ENCODE measurements at places on chromosomes 11 and 22. TPM values are rescaled to one million over a fixed set of nuclear protein-coding genes. Genes with fewer than 3 reads are reported as not detected.
A peak's percentile ranks its signal among the peaks of the same experiment; 100 is the strongest.

FREY1 gene
- 1.5 TPM for total RNA-seq

HTR3A gene
- total RNA-seq: not detected

OR8D4 gene
- not detected for total RNA-seq

OR10A2 gene
- not detected for total RNA-seq

OR52H1 gene
- total RNA-seq: not detected

LINC01488 gene
- not detected for total RNA-seq

ENTHD1 gene
- 0.21 TPM for total RNA-seq

SORL1 gene
- 38.6 TPM for total RNA-seq

OR51E2 gene
- not detected for total RNA-seq

RHOD gene
- 0.79 TPM for total RNA-seq

EHF gene
- 0.44 TPM for total RNA-seq

CTNND1 gene
- 7.7 TPM for total RNA-seq

SLC6A5 gene
- total RNA-seq: not detected

TTC36 gene
- total RNA-seq: 0.82 TPM

- DNase-seq: no peak
Measured at GRCh38 chr11:57434640-57435546, 8.0 kb upstream of the SLC43A3 start.

DNA sequence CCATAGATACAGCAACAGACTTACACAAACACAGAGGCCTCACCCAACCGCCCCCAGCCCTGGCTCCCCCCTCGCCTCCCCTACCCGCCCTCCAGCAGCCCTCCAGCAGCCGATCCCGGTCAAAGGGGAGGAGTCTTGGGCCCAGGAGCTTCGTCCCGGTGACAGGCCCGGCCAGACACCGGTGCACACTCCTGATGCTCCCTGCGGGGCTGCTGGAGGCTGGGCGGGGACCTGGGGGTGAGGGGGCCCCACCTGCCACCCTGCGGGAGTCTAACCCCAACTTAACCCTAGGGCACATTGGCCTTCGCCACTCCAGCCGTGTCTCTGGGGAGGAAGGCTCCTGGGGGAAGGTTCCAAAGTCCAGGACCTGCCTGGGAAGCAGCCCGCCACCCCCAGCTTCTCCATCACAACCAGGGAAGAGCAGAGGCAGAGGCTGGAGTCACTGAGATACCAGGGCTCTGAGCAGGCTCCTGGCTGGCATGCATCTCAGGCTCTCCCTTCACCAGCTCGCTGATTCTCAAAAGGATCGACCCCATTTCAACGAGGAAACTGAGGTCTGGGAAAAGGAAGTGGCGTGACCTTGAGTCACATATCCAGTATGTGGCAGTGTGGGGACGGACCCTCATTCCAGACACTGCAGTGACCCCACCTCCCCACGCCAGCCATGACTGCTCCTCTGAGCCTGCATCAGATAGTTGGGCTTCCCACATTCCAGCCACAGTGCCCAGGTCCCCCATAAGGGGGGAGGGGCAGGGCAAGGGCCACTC is 14.4 kb downstream of the BCL9L start:
- DNase-seq: no peak

- DNase-seq: no peak
Measured at GRCh38 chr11:76629116-76629852, 41.3 kb downstream of the LRRC32 start.

GRCh38 chr11:103875855-103876510 is 160.5 kb upstream of the DDI1 start:
- no peak for DNase-seq

DNA sequence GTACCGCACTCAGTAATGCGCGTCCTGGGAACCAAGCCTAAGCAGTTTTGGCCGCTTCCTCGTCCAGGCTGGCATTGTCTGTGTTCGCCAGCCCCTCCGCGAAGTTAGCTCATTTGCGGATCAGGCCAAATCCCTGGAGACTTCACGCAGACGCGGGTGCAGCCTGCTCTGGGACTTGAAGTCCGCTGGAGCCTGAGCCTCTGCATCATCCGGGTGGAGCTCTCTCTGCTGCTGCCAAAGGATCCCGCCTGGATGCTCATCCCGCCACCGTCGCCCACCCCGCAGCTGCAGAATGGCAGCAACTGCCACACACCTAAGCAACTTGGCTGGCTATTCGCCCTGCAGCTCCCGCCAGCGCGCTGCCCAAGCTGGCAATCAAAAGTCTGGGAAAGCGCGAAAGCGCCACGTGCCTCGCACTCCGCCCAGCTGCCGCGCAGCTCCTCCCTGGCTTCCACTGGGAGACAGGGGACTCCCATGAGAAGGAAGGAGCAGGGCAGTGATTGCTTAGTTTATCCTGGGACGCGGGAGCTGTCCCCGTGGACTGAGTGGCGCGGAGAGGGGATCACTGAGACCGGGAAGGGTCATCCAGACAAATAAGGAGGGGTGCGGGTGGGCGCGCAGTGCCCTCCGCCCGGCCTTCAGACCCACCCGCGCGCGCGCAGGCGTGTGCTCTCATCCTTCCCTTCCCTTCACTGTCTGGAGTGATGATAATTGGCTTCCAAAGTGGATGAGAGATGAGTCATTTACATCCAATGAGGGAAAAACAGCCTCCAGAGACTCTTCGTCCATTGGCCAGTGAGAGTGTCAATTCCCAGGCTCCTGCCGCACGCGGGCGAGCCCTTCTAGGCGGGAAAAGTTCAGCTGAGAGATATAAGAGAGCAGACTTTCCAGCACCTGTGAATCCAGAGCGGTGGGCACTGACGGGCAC is 23.2 kb upstream of the GLYATL1B start:
- no peak for DNase-seq

GRCh38 chr11:117933475-117933874 is 4.3 kb upstream of the TMPRSS13 start:
- no peak for DNase-seq

- no peak for DNase-seq
Measured at GRCh38 chr11:81892770-81893635, 840.7 kb downstream of the FAM181B start.

GRCh38 chr11:69572233-69572860 is 68.6 kb upstream of the CCND1 start:
- no peak for DNase-seq

GRCh38 chr11:68146704-68147474 is 25.7 kb upstream of the CHKA start:
- no peak for DNase-seq

DNA sequence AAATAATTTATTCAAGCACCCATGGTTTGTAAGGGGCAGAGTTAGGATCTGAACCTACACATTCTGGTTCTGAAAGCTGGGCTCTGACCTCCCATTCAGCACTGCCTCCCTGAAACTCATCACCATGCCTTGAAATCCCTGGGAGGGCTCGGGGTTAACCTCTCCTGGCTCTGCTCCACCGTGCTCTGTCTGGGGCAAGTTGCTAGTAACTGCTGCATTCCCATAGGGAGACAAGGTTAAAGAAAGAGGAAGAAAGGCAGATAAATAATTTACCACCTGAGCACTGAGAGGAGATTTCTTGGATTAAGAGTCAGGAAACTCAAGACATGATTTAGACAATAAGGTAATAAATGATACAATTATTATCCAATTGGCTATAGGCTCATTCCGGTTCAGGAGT is 199.3 kb downstream of the KIF18A start:
- DNase-seq: no peak

DNA sequence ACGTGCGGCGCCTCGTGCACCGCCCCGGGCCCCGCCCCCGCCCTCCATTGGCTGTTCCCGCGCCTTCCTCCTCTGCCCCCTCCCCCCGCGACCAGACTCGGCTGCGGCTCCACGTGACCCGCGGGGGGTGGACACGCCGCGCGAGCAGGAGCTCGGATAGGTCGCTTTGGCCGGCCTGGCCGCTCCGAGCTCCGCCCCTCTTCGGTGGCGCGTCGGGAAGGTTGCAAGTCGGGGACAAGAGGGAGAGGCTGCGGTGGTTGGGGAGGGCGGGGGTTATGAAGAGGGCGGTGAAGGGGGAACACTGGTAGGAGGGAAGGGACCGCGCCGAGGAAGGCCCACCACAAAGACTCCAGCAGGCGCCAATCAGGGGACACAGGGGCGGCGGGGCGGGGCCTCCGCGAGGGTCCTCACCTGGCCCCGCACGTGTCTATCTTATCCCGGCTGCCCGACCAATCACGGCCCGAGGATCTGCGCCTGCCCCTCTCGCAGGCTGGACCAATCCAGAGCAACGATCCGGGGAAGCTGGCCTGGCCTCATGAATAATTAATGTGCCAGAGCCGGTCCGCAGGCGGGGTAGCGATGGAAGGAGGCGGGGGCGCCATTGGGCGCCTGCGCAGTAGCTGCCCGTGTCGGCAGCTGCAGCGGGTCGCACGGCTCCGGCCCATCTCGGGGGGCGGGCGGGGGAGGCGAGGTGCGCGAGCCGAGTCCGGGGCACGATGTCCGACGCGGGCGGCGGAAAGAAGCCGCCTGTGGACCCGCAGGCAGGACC is at the start of gene TEF:
Gene TEF (plus strand): TSS at position 614 of the 769 bp plus-strand sequence. CDS start 103 bp downstream, at position 717.
- peak; percentile 99 for DNase-seq

GRCh38 chr11:72741849-72742512 is 10.2 kb downstream of the ARAP1 start:
- DNase-seq: no peak

DNA sequence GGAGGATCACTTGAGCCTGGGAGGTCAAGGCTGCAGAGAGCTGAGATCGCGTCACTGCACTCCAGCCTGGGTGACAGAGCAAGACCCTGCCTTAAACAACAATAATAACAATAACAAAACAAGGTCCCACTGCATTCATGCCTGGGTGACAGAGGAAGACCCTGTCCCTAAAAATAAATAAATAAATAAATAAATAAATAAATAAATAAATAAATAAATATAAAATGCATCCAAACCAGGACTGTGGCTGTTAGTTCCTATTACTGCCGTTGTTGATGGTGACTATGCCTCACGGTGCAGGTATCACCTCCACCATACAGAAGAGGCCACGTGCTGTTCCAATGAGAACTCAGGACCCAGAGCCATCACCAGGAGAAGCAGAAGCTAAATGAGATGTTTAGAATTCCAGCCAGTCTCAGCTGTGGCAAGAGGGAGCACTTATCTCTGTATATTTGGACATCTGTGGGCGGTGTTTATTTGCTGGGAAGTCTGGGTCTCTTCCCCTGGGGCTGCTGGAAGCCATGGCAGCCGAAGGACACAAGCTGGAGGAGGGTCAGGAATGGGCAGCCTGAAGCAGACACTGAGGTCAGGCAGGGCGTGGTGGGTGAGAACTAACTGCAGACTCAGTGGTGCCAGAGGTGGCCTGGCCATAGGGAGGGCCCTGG is 21.6 kb downstream of the C11orf86 start:
- no peak for DNase-seq

- DNase-seq: no peak
Measured at GRCh38 chr11:45333001-45333971, 47.1 kb upstream of the SYT13 start.

GRCh38 chr11:63814383-63814736 is 1.1 kb downstream of the SPINDOC start:
- no peak for DNase-seq

- DNase-seq: no peak
Measured at GRCh38 chr22:41338614-41339212, 37.4 kb downstream of the ZC3H7B start.

- no peak for DNase-seq
Measured at GRCh38 chr22:28953976-28954880, 70.9 kb downstream of the ZNRF3 start.

DNA sequence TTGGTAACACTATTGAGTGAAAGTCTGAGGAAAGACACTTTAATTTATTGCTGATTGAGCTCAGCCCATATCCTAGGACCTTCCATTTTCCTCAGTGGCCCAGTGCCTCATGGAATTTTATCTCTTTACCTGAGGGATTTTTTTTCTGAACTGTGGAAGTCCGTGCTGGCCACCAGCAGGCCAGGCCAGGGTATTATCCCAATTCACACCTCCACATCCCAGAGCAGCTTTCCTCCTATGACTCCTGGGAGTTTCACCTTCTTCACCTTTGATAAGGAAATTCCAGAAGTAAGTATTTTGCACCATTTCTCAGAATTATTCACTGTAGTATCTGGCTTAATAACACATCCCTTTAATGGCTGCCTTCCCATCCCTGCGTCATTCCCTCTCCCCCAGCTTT is 13.0 kb upstream of the RRAS2 start:
- no peak for DNase-seq

DNA sequence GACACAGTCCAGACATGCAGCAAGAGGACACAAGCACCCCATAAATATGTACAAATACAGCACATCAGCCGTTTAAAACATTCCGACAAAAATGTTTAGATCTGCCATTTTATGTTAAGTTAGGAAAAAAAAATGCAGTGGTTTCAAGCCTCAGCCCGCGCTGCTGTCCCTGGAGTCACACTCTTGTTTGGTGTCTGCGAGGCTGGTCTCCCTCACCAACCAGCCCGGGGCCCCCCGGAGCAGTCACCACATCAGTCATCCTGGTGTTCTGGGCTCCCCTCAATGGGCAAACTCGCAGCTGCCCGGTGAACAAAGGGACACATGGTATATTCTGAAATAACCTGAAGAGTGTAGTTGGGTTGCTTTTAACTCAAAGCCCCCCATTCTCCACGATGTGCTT is 1022.2 kb downstream of the BRD1 start:
- DNase-seq: no peak

GRCh38 chr11:16158426-16158994 is 197.8 kb downstream of the SOX6 start:
- DNase-seq: no peak

DNA sequence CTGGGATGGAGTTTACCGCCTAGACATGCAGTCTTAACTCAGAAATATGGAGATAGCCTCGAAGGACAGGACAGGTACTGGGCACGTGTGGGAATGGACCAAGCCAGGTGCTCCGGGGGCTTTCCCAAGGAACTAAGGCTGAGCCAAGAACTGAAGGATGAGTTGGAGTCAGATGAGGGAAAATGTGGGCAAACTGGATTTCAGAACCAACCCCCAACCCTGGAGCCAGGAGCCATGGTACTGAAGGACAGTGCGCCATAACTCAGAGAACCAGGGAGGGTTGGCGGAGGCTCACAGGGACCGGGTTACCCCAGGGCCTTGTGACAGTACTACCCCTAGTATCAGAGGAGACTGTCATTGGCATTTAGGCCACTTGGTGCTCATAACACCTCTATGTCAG is 2.5 kb upstream of the MIF start:
- no peak for DNase-seq

GRCh38 chr11:60252213-60253108 is 9.5 kb upstream of the MS4A4E start:
- DNase-seq: no peak

GRCh38 chr22:36036167-36036624 is 7.6 kb upstream of the RBFOX2 start:
- no peak for DNase-seq

DNA sequence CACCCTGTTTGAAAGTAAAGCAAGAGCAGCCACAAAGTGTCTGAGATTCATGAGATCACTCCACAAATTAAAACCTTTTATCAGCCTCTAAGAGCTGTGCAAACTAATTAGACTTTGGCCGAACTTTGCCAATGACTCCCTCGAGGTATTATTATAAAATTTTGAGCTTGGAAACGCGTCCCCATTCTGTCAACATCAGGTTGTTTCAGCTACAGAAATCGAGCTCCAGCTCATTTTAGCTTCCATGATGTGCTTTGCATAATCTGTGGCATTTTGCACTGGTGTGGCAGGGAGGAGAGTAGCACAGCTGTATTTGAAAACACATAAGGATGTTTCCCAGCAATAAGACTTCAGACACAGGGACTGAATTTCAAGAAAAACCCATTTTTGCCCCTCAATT is 872.2 kb downstream of the NTM start:
- no peak for DNase-seq

GRCh38 chr11:88541006-88541405 is 203.5 kb upstream of the CTSC start:
- DNase-seq: no peak

GRCh38 chr22:44819966-44820631 is 67.7 kb downstream of the ARHGAP8 start:
- DNase-seq: no peak

GRCh38 chr22:49014227-49015201 is 813.2 kb downstream of the BRD1 start:
- peak; percentile 29 for DNase-seq

All from activated CD8-positive, alpha-beta memory T cell treated with anti-CD3 and anti-CD28 coated beads, Interleukin-2, amount 10 ng/mL, durations not matched to agents 7 days and 5 days (primary cell).